Activated CD4-positive, alpha-beta T cell treated with anti-CD3 and anti-CD28 coated beads for 24 hours (primary cell): ENCODE measurements at places on chromosomes 6 and 20.

DNA sequence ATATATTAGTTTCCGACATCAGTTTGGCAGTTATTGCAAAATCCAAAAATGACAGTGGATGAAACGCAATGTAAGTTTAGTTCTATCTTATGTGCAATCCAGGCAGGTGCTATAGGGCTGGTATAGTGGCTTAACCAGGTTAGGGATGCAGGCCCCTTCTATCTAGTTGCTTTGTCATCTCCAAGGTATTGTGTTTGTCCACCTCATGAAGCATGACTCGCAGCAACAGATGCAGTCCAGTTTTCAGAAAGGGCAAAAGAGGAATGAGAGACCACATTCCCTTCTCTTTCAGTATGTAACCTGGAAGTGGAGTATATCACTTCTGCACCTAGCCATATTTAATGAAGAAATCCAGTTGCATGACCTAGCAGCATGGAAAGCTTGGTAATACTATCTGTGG is 59.7 kb downstream of the PKIB start:
- no peak for DNase-seq

GRCh38 chr6:147700436-147701209 is 192.1 kb downstream of the SAMD5 start:
- DNase-seq: no peak

GRCh38 chr6:36368921-36369865 is 18.3 kb downstream of the ETV7 start:
- no peak for DNase-seq

DNA sequence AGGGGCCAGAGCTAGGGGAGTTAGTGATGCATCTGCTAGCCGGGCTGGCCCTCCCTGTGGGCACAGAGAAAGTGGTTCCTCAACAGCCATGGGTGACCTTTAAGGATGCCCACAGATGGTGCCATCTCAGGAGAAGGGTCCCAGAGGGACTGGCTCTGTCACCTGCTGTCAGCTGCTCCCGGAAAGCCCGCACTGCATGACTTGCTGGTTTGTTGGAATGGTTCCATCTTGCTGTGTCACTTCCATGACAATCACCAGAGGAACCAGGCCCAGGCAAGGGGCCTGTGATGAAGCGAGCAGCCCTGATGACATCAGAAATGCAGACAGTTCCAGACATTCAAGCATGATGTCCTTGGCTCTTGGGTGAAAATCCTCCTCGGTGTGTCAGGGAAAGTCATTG is 125.2 kb downstream of the PHACTR3 start:
- DNase-seq: no peak

DNA sequence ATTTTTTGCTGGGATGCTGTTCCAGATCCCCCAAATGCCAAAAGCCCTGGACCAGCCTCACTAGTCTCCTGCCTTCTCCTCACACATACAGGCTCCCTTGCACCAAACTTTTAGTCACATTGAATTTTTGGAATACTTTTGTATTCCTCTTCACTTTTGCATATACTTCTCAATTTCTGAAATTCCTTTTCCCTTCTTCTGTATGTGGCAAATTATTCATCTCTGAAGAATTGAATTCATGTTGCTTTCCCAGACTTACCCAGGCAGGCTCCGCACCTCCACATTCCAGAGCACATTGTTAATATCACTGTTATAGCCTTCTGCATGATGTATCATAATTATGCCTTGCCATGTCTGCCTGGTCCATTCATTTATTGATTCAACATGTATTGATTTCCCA is 255.3 kb upstream of the POU3F2 start:
- no peak for DNase-seq

GRCh38 chr6:157928428-157928827 is 53.2 kb upstream of the SYNJ2 start:
- no peak for DNase-seq

GRCh38 chr6:22206106-22206505 is 90.7 kb downstream of the PRL start:
- DNase-seq: no peak

DNA sequence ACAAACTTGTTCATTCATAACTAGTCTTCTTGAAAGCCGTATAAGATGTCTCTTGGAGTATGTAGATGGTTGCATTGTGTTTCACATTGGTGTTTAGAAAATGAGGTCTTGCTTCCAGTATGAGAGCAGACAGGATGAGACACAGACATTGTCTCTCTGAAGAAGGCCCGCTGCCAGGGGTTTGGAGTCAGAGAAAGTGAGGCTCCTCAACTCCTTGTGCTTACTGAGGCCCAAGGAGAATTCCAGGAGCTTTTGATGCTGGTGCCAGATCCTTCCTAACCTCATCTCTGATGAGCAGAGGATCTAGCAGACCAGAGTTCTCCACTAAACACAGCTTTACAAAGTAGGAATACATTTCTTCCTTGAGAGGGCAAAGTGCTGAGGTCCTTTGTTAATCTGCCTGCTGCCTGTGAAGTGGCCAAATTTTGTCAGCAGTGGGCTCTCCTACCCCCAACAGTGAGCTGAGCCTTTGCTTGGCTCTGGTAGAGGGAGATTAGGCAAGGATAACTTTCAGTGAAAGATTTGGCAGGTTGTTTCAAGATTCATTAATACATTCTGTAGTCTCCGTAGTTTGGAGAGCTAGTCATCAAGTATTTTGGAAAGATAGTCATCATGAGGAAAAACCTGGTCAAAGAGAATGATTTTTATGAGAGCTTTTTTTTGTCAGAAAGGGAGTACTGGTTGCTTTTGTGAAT is 9.7 kb downstream of the MAPRE1 start:
- no peak for DNase-seq

GRCh38 chr20:60913298-60913697 is 338.8 kb upstream of the CDH4 start:
- no peak for DNase-seq

- no peak for DNase-seq
These were observed 99.2 kb upstream of the FOXP4 start for GRCh38 chr6:41446907-41447545.

DNA sequence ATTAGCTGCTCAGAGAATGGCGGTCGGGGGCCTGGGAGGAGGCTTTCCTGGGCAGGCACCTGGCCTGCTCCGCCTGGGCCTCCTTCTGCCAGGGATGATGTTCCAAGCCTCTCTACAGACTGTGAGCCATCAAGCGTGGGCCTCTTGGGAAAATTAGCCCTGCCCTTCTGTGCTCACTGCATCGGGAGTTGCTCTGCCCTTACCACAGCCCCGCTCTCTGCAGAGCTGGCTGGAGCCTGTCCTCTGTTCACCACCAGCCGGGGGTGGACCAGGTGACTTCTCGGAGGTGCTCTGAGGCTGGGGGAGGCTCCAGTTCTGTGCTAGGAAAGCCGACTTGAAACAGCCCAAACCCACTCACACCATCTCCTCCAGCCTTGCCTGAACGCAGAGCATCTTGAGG is 24.2 kb downstream of the MDGA1 start:
- no peak for DNase-seq

- DNase-seq: no peak
These were observed 23.0 kb upstream of the FKBP1A start for GRCh38 chr20:1415667-1416468.

GRCh38 chr6:126661646-126662045 is 321.7 kb downstream of the CENPW start:
- DNase-seq: no peak

DNA sequence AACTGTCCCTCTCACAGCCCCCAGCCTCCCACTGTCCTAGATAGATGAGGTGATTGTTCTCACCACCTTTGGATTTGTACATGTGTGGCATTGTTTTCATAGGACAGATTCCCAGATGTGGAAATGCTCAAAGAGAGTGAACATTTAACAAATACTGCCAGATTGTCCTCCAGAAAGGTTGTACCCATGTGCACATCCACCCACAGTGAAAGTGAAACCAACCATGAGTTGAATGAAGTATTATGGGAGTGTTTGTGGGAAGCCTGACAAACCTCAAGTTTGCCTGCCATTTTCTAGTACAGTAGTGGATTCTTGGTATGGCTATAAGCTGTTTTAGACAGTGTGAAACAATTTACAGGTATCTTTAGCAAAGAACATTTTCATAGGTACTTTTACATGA is 42.7 kb downstream of the ANKRD6 start:
- DNase-seq: no peak

GRCh38 chr6:148422085-148422484 is 79.4 kb downstream of the SASH1 start:
- no peak for DNase-seq

GRCh38 chr20:41672282-41672681 is 54.1 kb upstream of the CHD6 start:
- no peak for DNase-seq

DNA sequence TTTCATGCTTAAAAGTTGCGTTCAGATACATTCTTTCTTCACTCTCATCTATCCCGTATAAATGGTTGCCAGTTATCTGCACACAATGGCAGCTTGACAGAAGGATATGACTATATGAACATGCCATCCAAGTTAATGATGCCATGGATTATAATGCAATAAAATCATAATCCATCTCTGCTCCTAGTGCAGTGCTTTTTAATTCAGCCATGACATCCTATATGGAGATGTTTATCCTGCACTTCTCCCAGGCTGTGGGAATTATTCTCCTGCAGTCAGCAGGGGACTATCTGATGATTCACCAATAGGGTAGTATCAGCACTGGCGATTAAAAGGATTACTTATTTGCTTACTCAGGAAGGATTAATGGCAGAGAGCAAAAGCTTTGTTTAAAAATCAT is 273.8 kb downstream of the SAMD5 start:
- DNase-seq: no peak

GRCh38 chr6:75735491-75736186 is 13.4 kb upstream of the MYO6 start:
- no peak for DNase-seq

DNA sequence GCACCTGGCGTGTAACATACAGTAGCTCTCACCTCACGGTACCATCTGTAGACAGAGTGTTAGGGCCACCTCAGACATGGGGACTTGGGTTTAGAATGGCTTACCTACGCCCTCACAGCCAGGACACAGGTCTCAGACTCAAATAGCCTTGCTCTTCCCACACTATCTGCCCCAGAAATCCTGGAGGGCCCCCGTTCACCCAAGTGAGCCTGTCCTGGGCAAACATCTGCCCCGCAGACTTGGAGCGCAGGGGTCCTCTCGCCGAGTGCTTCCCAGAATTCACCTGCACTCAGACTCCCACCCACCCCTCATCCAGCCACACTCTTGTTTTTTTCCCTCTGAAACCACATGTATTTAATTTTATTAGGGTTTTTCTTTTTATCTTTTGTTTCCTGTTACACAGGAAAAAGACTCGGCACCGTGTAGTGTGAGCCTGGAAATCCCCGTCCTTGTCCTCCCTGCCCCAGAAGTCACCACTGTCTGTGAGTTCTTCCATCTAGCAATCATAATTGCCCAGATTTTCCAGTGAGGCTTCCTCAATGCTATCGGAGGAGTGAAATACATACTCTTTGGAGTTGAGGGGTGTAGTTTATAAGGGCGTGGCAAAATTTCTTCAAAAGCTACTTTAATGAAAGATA is 17.1 kb upstream of the MAP1LC3A start:
- DNase-seq: no peak

DNA sequence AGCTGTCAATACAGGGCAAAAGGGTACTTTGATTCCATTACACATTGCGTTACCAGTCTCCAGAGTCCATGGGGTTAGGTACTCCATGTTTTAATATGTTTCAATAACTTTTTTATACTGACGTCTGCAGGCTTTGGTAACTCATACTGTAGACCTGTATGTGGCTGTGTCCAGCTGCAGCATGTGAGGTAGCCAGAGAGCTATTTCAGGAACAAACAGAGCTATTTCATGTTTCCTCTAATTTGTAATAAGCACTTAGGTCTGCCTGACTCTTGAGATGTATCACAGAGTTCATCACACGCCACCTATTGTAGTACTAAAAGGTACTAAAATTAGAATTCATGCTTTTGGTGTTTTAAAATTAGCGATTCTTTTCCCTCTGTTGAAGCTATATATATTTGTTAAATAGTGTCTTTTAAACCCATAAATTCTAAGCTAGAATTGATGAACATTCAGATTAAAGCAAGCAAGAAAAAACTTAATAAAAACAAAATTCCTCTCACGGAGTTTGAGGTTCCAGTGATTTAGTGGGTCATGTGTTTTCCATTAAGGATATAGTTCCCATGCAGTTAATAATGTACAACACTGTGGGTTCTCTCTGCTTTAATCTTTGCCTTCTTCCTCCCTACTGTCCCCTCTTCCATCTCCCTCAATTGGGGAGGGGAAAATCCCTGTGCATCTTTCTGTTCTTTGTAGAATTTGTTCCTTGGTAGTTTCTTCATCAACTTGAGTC is 37.0 kb downstream of the FOXO3 start:
- DNase-seq: no peak

- DNase-seq: peak; percentile 42
These were observed 21.4 kb upstream of the PREP start for GRCh38 chr6:105424175-105424783.

DNA sequence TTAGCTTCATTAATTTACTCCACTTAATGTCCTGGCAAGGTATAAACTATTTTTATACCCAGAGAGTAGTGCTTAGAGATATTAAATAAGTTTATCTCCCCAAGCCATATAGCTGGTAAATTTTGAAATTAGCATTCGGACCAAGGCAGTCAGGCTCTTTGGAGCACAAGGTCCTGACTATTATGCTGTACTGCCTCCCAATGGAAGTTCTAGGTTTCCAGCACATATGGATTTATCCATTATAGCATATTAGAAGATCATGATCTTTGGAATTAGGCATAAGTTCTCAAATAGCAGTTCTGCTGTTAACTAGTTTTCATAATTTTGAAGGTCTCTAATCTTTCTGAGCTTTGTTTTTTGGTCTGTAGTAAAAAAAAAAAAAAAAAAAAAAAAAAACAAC is 835.3 kb upstream of the EPHA7 start:
- DNase-seq: no peak

GRCh38 chr6:137133122-137133521 is 40.3 kb downstream of the IL22RA2 start:
- DNase-seq: no peak

DNA sequence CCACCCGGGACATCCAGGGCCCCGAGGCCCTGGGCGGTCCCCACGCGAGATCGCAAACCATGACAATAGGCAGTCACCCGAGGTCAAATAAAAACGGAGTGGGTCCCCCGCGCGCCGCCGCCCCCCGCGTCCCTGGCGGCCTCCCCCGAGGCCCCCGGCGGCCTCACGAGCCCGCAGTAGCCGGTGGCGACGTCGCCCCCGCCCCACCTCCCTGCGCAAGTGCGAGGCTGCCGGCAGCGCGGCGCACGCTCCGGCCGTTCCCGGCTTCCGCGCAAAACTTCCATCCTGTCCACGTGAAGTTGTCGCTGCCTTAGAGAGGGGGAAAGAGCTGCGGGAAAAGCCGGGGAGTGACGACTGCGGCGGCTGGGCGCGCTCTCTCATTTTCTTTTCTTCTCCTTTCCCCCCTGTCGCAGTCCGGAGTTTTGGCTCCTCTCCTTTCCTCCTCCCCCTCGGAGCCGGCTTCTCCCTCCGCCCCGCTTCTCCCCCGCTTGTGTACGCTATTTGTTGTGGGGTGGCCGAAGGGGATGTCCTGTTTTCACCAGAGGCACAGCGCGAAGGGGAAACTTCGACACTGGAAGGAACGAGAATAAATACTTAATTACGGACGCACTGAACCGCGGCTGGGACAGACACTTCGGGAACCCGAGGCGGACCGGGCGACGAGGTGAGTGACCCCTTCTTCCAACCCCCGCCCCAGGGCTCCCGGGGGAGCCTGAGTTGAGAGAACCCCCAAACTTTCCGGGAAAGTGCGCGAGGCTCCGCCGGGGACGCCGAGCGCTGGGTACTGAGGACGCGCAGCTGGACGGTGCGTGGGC is at the start of gene EYA4:
TSS of gene EYA4 (plus strand) at position 272 of the 815 bp plus-strand sequence. CDS start 33,424 bp downstream, outside the sequence.
- DNase-seq: no peak
